CD8-positive, alpha-beta T cell (primary cell): ENCODE measurements at places on chromosomes 5 and 9.

GRCh38 chr5:74623006-74623611, 17.4 kb downstream of the ENC1 start:
- no peak for DNase-seq

- no peak for DNase-seq
Measured at GRCh38 chr9:133700819-133701320, 37.3 kb downstream of the SARDH start.

GRCh38 chr5:121384359-121384758, 467.3 kb upstream of the FTMT start:
- no peak for DNase-seq

DNA sequence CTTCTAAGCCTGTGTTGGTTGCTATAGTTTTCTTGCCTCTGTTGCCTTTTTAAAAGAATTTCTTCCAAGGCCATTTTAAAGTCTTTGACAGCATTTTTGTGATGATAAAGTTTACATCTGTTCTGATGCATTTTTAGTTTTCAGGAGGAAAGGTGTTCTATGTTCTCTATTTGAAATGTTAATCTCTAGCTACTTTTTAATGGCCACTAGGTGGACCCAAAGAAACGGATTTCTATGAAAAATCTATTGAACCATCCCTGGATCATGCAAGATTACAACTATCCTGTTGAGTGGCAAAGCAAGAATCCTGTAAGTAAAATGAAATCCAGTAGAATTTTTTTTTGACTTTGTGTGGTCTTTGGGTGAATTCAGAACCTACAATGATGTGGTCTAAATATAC, 60.2 kb downstream of the MELK start:
- peak; percentile 22 for DNase-seq

DNA sequence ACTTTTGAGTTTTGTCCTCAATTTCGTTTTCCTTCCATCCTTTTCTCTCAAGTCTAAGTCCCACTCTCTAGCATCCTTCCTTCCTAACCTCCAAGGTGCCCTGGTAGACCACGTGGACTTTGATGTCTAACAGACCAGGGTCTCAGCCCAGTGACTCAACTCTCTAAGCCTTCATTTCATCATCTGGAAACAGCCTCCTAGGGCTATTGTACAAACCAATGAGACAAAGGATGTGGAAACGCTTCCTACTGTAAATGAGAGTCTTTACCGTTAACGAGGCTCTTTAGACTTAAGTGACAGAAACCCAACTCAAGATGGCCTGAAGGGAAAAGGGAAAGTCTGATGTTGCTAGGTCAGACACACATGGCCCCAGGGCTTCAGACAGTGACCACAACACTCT, 49.2 kb upstream of the CPLX2 start:
- no peak for DNase-seq
